ENCODE measurements at places on chromosomes 3 and 15.
A peak's percentile ranks its signal among the peaks of the same experiment; 100 is the strongest.

GRCh38 chr3:114510201-114510600 is 216.4 kb downstream of the TIGIT start:
- no peak for DNase-seq

DNA sequence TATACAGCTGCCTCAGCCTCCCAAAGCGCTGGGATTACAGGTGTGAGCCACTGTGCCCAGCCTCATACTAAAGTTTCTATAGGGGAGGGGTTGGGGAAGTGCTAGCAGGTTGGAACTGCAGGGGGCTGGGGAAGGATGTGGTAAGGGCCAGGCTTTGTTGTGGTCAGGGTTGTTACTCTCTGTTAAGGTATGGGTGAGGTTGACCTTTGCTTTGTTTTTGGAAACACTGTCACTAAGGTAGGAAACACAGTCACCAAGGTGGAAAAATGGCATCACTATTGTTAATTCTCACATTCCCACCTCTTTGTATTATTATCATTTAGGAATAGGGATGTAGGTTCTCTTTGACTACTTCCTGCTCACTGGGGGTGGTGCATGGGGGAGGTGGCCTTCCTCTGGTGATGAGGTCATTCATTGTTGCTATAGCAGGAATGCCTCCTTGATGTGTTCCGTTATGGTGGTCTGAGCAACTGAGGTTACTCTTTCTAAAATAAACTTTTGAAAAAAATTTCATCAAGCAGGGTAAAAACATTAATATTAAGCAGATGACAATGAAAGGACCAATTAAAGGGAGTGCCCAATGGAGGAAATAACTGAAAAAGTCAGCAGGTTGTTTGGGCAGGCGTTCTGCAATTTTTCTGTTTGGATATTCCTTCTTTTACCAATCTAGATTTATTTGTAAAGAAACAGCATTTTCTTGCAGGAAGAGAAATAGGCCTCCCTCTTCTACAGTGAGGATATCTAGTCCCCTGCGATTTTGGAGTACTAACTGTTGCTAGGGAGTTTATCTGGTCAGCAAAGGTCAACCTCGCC is 150.5 kb downstream of the WDR76 start:
- no peak for DNase-seq

- no peak for DNase-seq
Observed at GRCh38 chr15:96553451-96553850, 223.0 kb downstream of the NR2F2 start.

GRCh38 chr3:1262246-1262645 is 169.4 kb downstream of the CNTN6 start:
- DNase-seq: no peak

DNA sequence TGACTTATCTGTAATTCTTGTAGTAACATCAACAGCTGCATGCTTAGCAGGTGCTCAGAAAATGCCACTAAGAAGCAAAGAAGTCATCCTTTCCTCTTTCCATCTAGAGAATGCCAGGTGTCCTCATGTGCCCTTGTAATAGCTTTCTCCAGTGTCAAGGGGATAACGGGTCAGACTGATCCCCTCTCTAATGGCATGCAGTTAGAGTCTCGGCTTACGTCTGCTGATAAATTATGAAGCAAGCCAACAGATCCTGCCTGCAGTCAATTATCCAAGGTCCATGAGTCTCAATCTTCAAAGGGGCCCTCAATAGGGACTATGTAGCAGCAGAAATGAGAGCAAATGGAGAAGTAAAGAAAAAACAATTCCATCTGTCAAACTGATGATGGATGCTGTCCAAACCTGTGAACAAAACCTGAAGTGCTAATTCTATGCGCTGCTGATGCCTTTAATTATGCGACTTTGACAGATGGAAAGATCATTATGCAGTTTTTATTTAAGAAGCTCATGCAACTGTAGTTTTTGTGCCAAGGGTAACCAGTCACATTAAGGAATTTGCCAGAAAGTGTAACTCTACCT is 162.8 kb upstream of the PEX5L start:
- DNase-seq: no peak

DNA sequence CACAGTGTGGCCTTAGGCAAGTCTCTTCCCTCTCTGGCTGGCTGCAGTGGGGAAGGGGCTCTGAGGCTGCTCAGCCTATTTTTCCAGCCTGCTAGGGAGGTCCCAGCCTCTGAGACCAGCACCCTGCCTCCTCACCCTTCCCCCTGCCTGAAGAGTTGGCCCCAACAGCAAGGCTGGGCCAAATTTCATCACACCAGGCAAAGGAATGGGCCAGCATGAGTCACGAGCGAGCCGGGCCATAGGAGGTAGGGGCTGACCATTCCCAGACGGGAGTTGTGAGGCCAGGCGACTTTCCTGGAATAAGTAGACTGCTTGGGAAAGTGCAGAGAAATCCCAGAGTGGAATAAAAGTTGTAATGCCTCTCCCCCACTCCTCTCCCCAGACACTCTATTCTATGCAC is 5.7 kb upstream of the FBLN2 start:
- no peak for DNase-seq

DNA sequence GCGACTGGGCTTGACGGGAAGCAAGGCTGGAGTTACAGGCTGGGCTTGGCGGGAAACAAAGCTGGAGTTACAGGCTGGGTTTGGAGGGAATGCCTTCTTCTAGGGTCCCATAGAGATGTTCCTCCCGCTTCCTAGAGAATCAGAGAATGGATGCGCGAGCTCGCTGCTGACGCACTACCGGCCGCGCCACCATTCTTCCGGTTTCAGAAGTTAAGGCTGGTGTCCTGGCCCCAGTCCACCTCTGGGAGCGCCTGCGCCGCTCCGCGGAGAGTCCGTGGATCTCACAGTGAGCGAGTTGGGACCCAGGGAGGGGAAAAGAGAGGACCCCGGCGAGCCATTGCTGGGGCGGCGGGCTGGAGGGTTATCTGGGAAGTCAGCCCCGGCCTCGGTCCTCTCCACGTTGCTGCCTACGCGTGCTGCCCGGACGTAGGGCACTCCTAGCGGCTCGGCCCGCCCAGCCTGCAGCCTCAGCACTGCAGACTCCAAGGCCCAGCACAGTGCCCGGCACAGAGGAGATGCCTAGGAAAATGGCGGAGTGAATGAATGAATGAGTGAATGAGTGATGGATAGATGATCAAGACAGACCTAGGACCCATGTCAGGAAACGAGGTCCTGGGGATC is at the start of gene ZNF502:
ZNF502 (plus strand) TSS at position 206 of the 621 bp plus-strand sequence. CDS start 7,602 bp downstream, outside the sequence.
- peak; percentile 29 for DNase-seq
